GM12864 (cell line): ENCODE measurements at places on chromosomes 13 and 19.
A peak's percentile ranks its signal among the peaks of the same experiment; 100 is the strongest.

DNA sequence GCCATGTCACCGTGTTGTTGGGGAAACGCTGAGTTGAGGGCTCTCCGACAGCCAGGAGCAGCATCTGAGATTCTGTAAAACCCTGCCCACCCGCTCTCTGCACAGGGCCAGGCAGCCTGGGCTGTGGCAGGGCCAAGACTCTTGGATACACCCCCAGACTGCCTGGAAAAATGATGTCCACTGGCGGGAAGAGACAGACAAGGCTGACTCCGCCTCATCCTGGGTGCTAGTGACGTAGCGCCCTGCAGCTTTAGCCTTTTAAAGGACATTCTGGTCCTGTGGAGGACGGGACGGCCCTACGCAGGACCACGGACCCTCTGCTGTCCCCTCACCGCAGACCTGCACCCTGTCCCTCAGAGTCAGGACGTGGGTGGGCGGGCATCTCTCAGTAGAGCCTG lies 20.7 kb upstream of the LILRA2 start:
- DNase-seq: no peak

GRCh38 chr13:27022571-27023311 lies 148.9 kb downstream of the USP12 start:
- DNase-seq: no peak

DNA sequence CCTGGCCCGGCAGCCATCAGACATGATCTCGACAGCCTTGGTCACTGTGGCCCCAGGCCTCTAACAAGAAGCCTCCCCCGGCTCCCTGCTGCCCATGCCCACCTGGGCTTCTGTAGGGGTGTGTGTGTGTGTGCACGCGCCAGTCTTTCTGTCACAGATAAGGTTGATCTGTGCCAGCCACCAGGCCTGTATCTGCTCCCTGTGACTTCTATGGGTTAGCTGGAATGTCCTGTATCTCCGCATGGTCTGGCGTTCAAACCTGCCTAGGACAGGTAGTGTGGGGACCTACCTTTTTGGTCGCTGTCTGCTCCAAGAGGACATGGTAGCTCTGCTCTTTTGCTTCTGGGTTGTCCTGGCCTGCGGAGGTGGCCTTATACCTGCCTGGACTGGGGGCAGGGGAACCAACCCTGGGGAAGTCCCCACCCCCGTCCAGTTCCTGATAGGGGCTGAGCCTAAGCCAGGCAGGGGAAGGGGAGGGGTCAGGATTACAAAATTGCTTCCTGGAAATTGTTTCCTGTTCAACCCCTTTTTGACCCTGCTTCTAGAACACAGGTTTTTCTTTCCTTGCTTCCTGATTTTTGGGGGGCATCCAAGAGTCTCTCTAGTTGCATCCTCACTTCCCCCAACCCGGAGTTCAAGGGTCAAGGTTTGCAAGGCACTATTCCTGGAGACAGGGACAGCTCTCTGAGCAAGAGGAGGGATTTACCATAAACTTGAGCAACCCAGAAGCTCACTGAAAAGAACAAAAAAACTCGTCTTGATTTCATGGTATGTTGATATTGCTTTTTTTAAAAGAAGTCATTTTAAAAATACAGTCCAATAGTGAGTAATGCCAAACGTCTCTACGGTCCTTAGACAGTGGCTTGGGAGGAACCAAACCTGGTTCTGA lies at the start of gene LRG1:
Gene LRG1 (minus strand): TSS at position 344 of the 889 bp plus-strand sequence. CDS start 23 bp downstream, at position 321.
- DNase-seq: peak; percentile 49

GRCh38 chr19:2331601-2332246 lies 3.2 kb downstream of the SPPL2B start:
- no peak for DNase-seq

DNA sequence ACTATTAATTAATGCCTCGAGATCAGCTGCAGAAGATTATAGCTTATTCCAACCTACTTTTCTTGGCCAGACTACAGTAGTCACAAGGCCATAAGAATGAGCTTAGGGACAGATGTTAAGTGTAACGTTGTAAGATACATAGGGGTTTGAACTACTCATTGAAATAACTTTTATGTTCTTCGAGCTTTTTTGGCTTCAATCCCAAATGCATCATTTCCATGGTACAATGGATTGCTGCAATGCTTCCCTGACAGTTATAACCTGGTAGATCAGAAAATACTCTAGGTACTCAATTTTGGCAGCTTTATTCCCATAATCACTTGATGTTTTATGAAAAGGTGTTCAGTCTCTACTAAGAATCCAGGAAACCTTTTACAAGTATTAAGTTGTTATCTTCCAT lies 2216.7 kb upstream of the PCDH20 start:
- no peak for DNase-seq

DNA sequence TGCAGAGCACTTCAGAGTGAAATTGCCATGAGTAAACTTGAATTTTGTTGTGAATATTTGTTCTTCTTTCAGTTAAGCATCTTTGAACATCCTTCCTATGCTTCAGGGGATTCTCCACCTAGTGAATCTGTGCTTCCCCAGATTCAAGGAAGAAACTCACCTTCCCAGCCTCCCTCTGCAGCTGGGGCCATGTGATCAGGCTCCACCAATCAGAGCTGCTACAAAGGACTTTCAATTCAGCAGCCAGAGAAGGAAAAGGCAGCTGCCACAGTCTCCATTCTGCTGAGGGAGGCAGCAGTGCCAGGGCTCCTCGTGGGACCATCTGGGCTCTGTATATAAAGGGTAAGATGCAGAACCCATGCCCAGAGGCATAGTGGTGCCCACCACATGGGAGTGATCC lies 89.7 kb upstream of the SIAH3 start:
- DNase-seq: no peak

GRCh38 chr19:47848823-47849473 lies 10.1 kb upstream of the TPRX2 start:
- no peak for DNase-seq

DNA sequence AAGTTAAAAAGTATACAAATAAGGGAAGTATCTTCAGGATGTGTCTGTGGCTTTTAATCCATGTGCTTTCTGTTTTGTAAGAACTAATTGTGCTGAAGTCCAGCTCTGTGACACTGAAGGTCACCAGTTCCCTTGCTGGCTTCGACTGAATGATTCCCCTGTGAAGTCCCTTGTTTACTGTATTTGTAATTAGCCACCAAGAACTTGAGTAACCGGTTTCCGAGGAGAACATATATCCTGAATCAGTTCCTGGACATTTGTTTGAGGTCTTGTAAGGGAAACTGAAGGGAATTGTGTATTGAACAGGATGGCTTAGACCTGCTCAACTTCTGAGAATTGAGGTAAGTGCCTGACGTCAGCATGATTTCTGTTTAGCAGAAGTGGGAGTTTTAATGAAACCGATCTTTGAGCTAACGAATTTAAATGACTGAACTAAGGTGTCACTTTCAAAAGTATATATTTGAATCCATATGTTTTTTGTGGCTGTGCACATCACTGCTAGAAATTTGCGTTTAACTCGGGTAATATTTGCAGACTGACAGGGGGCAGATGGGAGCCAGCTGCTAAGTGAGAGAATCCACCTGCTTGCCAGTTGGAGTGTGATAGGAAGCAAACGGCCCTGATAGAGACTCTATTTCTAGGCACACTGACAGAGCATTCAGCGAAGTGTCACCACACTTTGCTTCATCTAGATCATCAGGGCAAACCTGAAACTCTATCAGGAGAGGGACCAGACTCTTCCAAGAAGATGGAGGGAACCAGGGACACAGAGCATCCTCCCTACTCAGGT lies 530.0 kb downstream of the RFC3 start:
- DNase-seq: no peak

GRCh38 chr13:65508338-65508737 lies 1721.8 kb downstream of the PCDH9 start:
- DNase-seq: no peak

DNA sequence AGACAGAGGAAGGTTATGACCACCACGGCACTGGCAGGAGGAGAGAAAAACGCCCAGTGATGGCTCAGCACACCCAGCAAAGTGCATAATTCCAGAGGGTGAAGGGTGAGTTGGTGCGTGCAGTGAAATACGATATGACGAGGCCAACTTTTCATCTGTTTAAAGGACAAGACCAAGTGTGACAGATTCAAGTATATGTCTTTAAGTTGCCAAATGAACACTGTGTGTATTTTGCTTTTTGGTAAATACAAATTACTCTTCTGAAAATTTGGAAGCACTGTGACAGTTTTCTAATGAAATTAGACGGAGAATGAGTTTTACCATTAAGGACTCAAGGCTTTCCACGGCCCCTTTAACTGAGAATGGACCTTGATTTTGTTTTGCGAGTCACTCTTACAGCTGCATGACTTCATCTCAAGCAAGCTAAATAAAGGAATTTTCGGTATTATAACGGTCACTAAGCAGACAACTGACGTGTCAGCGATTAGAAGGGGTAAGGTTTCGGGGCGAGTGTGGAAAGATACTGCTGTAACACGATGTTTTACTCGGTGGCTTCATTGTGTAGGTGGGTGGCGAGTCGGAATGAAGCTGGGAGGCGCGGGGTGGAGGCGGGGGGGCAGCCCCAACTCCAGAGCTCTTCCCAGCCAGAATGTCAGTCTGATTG lies 22.8 kb downstream of the COL4A2 start:
- DNase-seq: no peak

DNA sequence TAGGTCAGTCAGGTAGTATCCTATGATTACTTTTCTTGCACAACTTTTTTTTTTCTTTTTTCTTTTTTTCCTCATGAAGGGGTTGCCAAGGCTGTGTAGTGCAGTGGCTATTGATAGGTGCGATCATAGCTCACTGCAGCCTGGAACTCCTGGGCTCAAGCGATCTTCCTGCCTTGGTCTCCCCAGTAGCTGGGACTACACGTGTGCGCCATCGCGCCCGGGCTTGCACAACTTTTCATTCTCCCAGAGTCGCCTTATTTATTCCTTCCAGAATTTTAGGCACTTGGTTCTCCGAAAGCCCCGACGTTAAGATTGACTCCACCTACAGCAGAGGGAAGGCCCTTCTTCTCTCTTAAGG lies 867 bp upstream of the ZNF613 start:
- DNase-seq: no peak

DNA sequence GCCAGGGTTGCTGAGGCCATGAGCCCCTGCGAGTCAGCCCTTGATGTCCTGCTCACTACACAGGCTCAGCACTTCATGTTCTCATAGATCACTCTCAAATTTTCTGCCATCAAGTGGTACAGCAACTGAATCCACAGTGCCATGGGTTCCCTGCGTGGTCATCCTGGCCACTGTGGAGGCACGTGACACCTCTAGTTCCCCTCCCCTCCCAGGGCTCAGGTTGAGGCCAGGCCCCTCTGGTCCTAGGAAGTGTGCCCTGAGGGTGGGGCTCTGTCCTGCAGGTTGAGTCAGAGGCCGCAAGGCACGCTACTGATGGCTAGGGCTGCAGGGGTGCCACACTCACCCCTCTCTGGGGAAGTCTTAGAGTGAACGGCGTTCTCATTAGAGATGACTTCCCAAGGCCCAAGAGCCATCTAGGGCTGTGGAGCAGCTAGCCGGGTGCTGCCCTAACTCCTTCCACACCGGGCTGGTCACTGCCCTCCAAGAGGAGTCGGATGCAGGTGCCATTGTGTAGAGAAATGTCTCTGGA lies 39.8 kb upstream of the TPM4 start:
- no peak for DNase-seq

- no peak for DNase-seq
These were observed 1052.8 kb upstream of the SPRY2 start for GRCh38 chr13:81393721-81394120.

DNA sequence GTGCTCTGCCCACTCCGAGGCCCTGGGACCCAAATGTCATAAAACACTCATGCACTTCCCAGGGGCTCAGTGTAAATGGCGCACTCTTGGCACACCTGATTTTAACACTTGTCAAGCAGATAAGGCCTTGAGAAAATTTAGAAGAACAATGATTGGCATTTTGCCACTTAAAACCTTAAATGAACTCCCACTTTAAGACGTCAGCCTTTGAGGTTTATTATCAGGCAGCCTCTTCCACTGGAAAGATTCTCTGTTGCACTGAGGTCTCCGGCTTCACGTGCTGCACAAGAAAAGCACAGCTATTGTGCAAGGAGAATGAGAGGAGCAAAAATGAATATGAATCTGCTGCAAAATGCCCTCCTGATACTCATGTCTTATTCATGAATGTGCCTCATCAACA lies 38.5 kb upstream of the ATP11A start:
- DNase-seq: no peak

- no peak for DNase-seq
These were observed 348.5 kb downstream of the FOXO1 start for GRCh38 chr13:40317980-40318327.

GRCh38 chr13:44306371-44307192 lies 67.0 kb upstream of the SERP2 start:
- no peak for DNase-seq

- DNase-seq: no peak
These were observed 2.9 kb downstream of the GPR18 start for GRCh38 chr13:99255271-99255670.

- no peak for DNase-seq
These were observed 40.1 kb downstream of the VAV1 start for GRCh38 chr19:6812612-6813011.

DNA sequence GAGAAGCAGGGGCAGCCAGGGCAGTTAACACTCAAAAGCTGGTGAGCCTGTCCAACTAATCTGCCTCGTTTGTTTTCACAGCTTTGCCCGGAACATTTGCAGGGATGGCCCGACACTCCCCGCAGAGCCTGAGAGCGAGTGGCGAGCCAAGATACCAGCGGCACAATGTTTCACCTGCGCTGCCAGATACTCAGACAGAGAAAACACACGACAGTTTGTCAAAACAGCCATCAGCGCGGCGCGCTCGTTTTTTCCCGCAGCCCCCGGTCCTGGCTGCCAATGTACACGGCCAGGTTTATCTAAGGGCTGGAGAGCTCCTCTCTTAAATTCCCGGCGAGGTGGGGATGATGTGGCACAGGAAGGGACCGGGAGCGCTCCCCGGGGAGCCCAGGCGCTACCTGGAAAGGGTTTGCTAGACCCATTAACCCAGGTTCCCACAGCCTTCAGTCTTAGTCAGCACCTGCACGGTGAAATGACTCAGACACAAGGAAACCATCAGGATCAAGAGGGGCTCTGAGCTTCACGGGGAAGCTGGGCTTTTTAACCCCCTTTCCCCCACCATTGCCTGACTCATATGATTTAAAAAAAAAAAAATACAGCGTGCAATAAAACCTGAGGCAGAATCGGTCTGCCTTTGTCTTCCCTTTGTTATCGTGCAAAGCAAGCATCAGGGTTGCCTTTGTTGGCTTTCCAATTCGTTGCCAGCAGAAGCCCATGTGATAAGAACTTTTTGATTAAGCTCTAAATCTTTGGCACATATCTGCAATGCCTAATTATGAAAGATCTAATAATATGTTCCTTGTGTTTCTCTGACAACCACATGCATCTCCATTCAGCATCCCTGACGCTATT lies 186.2 kb downstream of the EFNB2 start:
- DNase-seq: no peak

DNA sequence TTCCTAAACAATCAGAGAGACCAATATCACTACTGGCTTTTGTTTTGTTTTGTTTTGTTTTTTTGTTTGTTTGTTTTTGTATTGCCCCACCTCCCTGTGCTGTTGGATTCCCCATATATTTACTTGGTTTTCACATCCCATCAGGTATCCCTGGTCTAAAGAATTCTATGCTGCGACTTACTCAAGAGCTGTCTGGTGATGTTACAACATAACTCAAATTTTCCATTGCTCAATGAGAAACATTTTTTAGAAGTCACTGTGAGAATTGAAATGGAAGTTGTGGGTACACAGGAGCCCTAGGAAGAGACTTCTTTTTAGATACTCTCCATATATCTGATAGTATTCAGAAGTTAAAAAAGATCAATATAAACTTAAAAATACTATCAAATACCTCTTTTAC lies 181.4 kb downstream of the KLF5 start:
- DNase-seq: no peak
